Left hindlimb (tissue), 1 donor: ENCODE measurements at places on chromosomes 2 and 18.

DNA sequence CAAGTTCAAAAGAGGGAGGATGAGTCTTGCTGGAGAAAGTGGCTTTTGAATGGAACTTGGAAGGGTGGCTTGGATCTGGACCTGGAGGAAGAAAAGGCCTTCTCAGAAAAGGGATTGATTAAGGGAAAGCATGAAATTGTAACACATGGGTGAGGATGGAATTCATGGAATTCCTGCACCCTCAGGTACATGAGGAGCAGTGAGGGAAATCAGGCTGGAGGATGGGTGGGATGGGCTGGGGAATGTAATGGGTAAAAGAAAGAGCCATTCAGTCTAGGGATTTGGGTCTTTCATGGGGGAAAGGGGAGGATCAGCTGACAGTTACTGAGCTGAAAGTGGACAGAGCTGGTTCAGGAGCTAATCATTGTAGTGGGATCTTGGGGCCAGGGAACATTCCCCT is 51.2 kb upstream of the HAAO start:
- no peak for DNase-seq

DNA sequence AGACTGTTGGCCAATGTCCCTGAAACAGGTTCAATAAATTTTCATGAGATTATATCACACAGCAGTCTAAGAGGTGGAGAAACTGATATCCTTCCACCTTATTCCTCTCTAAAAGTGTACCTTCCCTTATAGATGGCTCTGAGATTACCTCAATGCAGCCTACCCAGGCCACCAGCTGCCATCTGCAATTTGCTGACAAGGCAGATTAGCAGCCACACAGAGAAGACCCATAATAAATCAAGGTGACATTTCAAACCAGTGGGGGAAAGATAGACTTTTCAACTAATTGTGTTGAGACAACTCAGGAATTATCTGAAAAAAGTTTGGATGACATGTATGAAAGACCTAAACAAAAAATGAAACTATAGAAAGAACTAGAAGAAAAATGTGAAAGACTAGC is 43.2 kb downstream of the ZBTB7C start:
- no peak for DNase-seq

GRCh38 chr2:86562922-86563649 is at the start of gene CHMP3:
Gene CHMP3, minus strand, starts transcription at chr2:86563443. Its CDS starts 95 bp downstream, at chr2:86563348.
- DNase-seq: peak; percentile 98

DNA sequence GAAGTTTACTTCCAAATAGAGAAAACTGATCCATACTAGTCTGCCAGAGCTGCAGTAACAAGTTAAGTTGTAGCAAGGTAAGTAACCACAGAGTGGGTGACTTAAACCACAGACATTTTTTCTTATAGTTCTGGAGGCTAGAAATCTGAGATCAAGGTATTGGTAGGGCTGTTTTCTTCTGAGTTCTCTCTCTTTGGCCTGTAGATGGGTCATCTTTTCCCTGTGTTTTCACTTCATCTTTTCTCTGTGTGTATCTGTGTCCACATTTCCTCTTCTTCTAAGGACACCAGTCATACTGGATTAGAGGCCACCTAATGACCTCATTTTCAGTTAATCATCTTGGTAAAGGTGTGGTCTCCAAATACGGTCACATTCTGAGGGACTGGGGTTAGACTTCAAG is 142.9 kb upstream of the MEX3C start:
- no peak for DNase-seq

GRCh38 chr2:113185664-113186432 is 12.1 kb downstream of the PSD4 start:
- no peak for DNase-seq

DNA sequence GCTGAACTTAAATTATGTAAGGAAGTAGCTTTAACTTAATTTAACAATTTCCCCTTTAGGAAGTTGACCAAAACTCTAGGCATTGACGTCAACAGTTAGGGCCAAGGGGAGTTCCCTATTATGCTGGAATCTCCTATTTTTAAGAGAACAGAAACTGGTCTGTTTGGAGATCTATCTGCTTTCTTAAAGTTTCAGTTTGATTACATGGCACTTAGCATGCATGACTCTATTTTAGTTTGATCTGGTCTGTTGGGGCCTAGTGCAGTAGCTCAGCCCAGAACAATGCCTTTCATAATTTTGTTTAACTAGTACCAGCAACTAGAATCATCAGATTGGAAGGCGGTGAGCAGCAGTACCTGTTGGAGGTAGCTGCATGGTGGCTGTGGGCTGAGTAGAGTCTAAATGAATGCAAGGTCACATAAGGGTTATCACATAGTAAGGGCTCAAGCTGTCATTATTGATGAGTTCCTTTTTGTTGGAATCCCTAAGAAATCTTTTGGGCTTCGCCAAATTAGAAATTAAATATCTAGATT is 60.5 kb upstream of the ZNG1B start:
- no peak for DNase-seq

GRCh38 chr2:105645031-105645937 is 99.4 kb upstream of the NCK2 start:
- no peak for DNase-seq

GRCh38 chr2:113891265-113891959 is 1.5 kb downstream of the ACTR3 start:
- DNase-seq: no peak

- no peak for DNase-seq
These were observed 27.1 kb downstream of the PID1 start for GRCh38 chr2:229243890-229244560.

DNA sequence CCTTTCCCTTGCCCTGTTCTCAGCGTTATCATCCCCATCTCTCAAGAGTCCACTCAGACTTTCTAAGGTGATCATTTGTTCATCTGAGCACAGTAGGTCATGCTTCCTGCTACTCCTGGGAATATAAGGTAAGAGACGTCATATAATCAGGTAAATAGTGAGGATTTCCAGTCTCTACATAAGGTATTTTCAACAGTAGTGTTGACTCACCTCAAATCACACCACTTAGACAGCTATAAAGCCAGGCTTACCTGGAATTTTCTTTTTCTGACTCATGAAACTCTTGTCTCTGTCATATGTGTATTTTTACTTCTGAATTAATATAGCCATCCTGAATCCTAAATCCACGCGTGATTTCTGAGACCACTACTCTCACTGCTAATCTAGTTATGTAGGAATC is 443.2 kb downstream of the ARHGAP15 start:
- DNase-seq: no peak

DNA sequence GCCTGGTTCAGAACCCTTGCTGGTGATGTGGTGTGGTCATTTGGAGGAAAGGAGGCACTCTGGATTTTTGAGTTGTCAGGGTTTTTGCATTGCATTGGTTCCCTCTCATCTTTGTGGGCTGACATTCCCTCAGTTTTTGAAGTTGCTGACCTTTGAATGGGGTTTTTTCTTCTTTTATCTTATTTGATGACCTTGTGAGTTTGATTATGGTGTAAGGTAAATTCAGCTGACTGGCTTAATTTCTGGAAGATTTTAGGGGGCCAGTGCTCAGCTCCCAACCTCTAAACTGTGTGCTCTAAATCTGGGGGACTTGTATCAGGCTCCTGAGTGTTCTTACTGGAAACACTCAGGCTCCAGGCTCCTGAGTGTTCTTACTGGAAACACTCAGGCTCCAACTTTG is 225.9 kb downstream of the MEIS1 start:
- DNase-seq: no peak

DNA sequence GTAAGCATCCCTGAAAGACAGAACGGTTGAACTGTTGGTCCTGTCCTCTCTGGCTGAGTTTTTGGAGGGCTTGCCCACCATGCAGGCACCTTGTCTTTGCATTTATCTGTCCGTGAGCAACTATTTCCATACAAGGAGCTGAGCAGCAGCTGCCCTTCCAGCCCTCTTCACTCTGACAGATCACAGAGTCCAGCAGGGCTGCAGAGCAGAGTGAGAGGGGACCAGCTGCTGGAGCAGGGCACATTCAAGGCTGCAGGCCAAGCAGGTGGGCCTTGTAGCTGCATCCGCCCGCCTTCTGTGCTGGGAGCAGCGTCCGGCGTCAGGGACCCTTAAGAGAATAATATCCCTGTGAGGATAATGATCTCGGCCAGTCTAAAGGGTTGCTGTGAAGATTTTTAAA is 9.5 kb downstream of the SMYD1 start:
- peak; percentile 62 for DNase-seq

GRCh38 chr2:45014831-45015230 is 5.6 kb upstream of the SIX2 start:
- DNase-seq: no peak

GRCh38 chr2:237672731-237673129 is 45.3 kb downstream of the LRRFIP1 start:
- DNase-seq: no peak

- peak; percentile 79 for DNase-seq
These were observed at the start of gene GATA6 for GRCh38 chr18:22169011-22169888. Gene GATA6, plus strand, starts transcription at chr18:22169589. Its CDS starts 1,556 bp downstream, at chr18:22171145.

DNA sequence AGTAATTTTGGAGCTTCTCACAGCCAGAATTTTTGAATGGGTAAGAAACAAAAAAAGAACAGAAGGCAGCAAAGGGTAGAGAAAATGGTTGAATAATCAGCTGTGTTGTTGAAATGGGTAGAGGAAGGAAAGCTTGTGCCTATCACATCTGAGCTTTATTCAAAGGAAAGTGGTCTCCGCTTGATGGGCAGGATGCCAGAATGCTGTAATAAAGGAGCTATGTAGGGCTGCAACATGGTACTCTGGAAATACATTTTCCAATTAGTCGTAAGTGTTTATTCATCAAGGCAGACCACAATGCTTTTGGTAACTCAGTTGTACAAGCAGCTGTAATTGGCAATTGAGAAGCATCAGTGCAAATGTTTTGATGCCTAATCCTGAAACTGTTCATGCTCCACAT is 196.9 kb downstream of the ICOS start:
- no peak for DNase-seq

DNA sequence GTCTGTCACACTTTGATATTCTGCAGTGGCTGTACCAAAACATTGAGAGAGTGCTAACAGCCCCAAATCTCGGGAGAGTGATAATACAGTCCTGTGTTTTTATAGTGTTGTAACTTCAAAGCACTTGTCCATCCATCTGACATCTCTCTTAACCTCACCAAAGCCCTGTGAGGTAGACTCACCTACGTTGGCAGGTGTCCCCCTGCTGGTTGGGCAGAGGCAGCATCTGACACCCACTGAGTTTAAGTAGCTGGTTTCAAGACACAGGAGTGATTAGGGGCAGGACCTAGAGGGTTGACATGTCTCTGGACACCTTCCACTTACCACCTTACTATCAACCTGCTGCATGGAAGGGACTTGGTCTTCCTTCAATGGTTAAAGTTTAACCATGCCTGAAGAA is 22.9 kb downstream of the COLEC12 start:
- DNase-seq: no peak

DNA sequence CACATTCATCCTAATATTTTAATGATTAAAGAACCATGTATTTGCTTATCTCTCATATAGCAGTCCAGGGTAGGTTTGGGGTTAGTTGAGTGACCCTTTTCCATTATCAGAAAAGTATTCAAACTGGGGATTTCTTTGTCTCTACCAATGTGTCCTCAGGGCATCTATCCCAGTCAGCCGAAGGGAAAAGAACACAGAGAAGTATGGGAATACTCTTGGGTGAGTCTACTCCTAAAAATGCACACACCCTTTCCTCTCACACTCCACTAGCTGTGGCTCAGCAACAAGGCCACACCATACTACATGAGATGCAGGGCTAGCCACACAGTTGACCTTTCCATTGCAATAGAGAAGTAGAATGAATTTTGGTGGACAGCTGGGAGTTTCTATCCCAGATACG is 114.3 kb downstream of the NXPH2 start:
- DNase-seq: no peak

- DNase-seq: no peak
These were observed 687.5 kb downstream of the NYAP2 start for GRCh38 chr2:226087051-226087450.

DNA sequence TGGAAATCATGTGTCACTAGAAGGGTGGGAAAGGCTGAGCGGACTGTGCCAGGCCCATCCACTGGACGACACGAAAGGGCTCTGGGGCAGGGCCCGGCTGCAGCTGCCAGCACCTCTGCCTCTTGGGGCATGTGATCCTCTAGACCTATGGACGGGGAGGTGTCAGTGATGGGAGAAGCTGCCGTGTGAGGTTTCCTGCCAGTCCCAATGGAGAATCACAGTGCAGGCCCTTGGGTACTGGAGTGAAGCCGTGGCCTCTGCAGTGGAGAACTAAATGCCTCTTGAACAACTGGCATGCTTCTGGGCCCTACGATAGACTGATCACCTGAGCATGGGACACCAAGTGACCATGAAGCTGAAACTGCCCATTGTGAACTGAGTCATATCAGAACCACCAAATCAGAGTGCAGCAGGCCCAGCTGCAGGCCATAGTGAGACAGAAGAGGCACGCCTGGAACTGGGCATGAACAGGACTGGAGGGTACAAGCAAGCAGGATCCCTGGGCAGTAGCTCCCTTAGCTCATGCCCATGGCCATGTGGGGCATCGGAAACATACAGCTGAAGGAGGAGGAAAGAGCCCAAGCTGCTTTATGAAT is 18.8 kb upstream of the RHOB start:
- no peak for DNase-seq

DNA sequence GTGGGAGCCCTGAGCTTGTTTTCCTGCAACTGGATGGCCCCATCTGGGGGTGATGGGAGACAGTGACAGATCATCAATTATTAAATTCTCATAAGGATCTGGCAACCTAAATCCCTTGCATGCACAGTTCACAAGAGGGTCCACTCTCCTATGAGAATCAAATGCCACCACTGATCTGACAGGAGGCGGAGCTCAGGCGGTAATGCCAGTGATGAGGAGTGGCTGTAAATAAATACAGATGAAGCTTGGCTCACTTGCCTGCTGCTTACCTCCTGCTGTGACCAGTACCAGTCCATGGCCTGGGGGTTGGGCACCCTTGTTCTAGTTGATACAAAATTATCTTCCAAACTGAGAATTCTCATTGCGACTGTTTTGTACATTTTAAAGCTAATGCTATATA is 258.6 kb downstream of the CTNNA2 start:
- DNase-seq: no peak

GRCh38 chr18:43022874-43023273 is 92.6 kb downstream of the RIT2 start:
- no peak for DNase-seq

DNA sequence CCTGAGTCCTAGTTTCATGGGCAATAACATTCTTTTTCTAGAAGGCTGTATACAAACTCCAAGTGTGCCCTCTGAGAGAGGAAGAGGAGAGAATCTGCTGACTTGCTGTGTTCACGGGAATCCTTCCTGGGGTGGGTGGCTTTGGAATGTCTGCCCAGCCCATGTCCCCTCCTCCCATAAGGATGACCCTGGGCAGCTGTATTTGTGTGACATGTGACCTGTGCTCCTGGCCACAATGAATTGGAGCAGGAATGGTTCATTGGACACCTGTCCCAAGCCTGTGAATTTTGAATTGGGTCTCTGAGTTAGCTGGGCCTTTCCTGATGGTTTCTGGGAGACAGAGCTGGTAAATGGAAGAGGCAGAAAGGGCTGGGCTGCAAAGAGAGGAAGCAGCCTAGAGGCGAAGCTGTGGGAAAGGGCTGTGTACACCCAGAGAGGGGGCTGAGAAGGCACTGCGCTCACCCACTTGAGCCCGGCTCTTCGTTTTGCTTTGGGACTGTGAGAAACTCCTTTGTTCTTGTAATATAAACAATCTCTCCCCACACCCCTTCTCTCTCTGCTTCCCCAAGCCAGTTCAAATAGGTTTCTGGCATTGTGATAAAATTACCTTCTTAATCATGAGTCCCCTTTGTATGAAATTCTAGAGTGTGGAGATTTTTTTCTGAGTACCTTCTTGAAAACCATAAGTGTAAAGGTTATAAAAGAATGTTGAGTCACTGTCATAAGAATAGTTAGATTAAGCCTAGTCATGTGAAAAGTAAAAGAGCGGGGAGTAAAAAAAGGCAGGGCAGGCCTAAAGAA is 49.8 kb downstream of the SLC4A5 start:
- no peak for DNase-seq
